ENCODE measurements at places on chromosomes 11 and 22.

DNA sequence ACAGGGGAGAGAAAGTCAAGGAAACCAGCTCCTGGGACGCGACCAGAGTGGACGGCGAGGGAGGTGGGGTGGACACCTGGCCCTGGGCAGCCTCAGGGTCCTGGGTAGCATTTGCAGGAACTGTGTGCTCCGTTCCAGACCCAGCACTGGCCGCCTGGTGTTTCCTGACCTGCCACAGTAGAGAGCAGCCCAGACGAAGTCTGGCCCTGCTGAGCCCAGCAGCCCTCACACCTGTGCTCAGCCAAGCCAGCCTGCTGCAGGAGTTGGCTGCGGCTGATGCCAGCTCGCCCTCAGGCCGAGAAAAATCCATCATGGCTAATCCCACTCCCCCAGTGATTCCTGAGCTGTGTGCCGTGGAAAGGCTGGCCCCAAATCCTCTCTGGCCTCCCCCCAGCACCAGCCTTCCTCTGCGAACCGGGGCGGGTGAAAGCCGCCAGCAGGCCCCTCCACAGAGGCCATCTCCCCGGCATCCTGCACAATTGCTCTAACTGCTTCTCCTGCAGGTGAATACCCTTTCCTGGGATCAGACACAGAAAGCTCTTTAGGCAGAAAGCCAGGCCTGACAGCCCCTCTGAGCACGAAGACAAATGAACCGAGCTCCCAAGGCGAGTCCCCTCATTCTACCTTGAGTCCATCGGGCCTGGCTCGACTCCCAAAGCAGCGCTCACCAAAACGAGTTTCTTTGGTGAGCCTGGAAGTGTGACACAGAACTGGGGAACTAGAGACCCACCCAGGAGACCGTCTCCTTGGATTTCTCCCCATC is 88.6 kb downstream of the RTL6 start:
- no peak for DNase-seq

- DNase-seq = no peak
Measured at GRCh38 chr11:93017821-93018690, 48.6 kb downstream of the MTNR1B start.

DNA sequence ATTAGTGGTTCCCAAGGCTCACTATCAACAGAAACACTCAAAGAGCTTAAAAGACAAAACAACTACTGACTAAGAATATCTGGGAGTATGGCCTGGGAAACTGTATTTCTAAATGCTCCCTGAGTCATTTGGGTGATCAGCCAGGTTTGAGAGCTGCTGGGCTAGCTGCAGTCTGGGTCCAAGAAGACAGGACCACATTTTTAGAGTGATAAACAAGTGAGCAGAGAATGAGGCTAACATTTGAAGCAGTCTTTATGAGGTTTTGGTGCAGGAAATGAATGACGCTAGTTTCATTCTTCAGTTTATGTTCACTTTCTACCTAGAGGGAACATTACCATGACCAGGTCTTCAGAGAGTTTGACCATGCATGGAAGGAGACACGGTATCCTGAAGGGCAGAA is 97.7 kb downstream of the TEAD1 start:
- no peak for DNase-seq

DNA sequence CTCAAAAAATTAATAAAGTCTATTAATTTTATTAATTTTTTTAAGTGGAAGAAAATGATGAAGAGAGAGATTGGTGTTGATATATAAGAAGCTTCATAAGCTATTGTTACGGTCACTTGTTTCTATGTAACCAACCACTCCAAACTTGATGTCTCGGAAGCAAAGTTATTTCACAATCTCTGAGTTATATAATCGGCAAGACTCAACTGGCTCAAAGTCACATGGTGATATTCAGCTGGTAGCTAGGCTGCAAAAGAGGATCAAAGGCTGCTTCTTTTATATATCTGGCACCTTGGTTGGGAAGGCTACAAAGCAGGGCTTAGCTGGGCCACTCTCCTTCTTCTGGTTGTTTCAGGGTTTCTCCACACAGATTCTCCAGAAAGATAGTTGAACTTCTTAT is 245.1 kb upstream of the ARHGAP42 start:
- DNase-seq = no peak

DNA sequence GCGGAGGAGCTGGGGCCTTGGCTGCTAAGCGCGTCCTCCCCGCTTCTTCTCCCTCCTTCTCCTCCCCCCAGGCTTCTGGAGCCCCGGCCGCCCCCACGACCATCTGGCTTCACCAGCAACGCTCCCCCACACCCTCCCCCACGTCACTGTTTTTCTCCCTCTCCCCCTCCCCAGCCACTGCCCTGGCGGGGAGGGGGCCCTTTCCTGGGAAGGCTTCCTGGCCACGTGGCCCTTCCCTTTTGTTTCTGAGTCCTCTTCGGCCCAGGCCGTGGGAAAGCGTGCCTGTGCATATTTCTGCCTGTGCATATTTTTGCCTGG is 27.7 kb downstream of the RTN4R start:
- DNase-seq = no peak

- DNase-seq = no peak
Measured at GRCh38 chr11:109071712-109072524, 350.1 kb upstream of the C11orf87 start.

- DNase-seq = no peak
Measured at GRCh38 chr11:130721736-130722135, 194.5 kb downstream of the SNX19 start.

DNA sequence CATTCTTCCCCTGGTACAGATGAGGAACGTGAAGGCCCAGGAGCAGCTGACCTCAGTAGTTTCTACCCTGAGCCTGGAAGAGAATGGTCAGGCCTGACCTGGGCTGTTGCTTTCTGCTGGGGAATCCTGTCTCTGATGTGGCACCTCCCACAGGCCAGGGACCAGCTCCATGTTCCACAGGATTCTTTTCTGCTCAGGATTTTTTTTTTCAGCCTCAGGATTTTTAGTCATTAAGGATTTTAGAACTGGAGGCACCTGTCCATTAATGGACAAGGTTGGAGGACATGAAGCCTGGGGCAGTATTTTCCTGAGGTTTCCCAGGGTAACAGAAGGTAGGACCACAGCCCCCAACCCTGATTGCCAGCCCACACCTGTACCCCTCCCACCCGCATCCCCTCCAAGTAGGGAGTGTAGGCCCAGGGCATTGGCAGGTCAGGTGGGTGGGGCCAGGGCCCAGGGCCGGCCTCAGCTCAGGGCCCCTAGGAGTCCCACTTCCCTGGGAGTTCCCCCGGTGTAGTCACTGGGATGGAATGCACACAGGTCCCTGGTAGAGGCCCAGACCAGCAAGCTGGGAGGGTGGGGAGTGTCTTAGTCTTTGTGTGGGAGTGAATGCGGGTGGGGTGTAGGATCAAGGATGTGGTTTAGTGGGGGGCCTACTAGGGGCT is 16.1 kb downstream of the BIK start:
- DNase-seq = no peak

DNA sequence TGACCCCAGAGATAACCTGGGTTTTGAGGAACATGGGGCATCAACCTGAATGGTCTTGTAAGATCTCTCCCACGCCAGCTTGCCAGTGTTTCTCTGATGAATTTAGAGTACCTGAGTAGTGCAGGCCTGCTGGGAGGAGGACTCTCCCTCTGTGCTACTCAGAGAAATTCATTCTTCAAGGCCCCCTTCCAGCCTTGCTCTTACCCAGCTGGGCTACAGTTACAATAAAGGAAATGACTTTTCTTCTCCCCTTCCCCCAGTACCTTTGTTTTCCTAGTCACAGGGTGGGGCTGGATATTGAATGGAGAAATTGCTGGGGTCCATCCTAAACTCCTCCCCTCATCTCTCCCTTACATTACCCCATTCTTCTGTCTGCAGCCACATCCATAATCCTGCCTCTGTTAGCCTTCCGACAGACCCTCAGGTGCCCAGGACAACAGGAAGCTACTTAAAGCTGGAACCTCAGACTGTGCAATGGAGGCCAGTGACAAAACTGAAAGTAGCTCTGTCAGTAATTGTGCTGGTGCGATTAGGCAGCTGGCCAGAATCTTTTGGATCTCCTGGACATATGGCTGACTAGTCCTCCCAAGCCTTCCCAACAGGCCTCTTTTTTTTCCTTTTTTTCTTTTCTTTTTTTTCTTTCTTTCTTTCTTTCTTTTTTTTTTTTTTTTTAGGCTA is 17.4 kb downstream of the LIMK2 start:
- no peak for DNase-seq

- DNase-seq = peak; percentile 55
Measured at GRCh38 chr22:35330258-35330861, 30.7 kb downstream of the TOM1 start.

GRCh38 chr11:62922653-62923431 is 1.7 kb upstream of the CHRM1 start:
- peak; percentile 45 for DNase-seq

DNA sequence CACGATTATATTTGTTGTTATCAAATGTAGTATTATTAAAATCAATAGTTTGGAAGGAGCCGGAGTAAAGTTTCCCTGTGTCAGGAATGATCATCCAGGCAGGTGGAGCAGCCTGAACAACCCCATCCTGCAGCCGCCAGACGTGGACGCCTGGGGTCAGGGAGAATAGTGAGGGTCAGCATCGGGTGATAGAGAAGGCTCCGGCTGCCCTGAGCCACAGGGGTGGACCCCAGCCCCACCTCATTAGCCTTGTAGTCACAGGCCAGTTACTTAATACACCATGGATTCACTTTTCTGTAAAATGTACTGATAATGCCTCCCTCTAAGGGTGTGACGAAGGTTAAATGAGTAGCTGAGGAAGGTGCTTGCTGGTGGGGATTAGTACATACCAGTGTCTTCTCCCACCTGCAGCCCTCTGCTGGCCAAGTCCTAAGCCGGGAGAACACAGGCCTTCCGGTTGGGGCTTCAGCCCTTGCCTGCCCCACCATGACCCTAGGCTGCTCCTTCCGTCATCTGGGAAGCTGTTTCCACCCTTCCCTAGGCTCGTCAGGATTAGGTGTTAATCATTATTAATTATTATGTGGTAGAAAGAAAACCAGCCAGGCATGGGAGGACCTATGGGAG is 14.9 kb downstream of the TMEM121B start:
- peak; percentile 8 for DNase-seq

DNA sequence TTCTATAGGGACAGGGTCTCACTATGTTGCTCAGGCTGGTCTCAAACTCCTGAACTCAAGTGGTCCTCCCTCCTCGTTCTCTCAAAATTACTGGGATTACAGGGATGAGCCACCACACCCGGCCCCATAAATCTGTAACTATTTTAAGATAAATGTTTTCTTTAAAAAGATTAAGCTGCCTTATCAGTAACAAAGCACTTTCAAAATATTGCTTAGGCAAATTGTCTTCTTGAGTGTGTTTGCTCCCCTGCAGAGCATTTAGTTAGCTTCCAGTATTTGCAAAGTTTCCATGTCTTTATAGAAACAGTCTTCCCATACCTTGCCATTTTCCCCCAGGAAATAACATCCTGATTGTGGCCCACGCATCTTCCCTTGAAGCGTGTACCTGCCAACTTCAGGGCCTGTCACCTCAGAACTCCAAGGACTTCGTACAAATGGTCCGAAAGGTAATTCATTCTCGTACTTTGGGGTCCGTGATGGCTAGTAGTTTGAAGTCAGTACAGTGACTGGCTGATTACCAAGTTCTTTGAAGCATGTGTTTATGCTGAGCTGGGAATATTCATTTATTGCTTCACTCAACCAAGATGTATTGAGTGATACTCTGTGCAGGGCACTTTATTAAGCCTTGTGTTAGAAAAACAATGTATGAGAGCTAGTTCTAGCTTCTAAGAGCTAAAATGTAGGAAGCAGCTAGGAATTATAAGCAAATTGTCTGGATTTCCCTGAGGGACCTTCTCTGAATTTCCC is 30.4 kb upstream of the CRTAM start:
- DNase-seq = no peak

DNA sequence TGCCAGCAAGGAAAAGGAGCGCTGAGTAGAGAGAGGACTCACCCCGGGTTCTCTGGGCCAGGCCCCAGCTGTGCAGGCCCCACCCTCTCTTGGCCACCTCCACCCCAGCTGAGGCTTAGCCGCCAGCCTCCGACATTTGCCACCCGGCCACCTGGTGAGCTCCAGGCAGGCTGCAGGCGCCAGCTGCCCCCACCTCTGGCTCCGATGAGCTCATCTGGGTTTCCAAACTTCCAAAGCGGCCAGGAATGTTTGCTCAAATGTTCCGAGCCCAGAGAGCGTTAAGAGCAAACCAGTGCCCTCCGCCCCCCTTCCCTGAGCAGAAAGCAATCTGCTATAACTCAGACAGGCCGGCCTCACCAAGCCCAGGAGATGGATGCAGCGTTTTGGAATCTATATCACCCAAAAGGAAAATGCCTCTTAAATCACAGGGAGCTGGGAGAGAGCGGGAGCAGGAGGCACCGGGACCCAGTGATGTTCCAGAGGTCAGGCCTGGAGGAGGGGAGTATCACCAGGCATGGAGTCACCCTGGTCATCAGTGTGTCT is 9.1 kb upstream of the MN1 start:
- DNase-seq = no peak

GRCh38 chr11:127252321-127252720 is 251.8 kb upstream of the KIRREL3 start:
- no peak for DNase-seq

- no peak for DNase-seq
Measured at GRCh38 chr11:79543101-79543500, 102.3 kb upstream of the TENM4 start.

DNA sequence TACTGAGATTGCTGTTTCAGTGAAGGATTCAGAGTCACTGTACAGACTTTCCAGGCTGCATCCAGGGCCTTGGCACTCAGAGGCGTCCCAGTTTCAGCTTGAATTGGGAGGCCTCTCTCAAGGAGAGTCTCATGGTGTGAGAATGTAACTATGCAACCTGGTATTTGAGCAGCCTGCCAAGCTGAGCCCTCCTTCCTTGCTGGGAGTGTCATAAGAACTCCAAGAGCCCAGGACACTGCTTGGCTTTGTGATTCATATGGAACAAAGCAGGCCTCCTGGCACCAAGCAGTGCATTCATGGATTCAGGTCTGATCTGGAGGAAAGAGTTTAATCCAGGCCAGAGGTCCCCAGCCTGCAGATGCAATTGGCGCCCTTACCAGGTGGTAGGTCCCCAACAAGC is 171.7 kb downstream of the DBX1 start:
- no peak for DNase-seq

DNA sequence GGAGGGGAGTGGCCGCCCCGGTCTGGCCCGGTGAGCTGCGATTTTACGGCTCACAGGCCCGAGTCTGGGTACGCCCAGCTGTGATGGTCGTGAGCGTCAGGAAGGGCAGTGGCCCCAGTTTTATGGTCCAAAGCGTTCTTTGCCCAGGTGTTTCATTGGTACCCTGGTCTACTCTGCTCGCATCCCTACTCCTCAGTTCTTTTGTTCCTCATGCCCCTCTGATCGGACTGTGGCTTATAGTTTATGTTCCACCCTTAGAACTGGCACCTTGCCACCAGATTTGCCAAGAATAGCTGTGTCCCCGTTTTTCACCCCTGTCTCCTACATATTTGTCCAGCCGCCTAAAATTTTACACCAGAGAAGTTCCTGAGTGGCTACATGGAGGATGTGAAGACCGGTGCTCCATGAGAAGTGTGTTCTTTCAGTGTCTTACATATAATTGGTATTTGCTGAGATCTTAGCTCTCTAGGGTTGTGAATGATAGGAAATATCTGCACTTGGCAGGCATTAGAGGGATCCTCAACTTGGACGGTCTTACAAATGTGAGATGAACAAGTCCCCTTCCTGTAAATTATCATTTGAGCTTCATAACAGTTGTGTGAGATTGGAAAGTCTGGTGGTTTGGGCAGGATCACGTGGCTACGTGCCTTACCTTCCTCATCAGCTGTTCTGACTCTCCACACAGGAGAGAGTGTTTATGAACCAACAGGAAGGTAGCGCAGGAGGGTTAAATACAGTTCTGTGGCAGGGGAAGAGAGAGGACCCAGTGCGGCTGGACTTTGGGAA is 1.1 kb downstream of the PANX1 start:
- DNase-seq = no peak

GRCh38 chr11:62033191-62034035 is 66.0 kb upstream of the FTH1 start:
- DNase-seq = no peak

- no peak for DNase-seq
Measured at GRCh38 chr11:108670451-108670850, 5.6 kb downstream of the DDX10 start.
